ENCODE measurements at places on chromosomes 12 and 14.
A peak's percentile ranks its signal among the peaks of the same experiment; 100 is the strongest.

- peak; percentile 71 for DNase-seq
Observed at GRCh38 chr14:75906680-75907280, 75.0 kb downstream of the TGFB3 start.

DNA sequence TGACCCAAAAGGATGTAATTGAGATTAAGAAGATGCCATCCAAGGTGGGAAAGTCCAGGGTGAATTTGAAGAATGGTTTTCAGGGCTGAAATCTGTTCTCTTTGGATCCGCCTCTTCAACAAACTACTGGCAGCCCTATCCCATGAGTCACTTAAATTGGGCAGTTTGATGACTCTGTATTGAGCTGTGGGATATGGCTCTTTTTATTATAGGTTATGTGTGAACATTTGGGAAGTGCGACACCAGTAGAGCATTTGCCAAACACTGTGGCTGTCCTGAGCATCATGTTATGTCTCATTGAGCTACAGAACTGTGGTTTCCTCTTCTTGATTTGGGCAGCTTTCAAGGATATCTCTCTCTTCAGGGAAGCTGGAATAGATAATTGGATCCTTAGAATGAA lies 22.3 kb downstream of the IFT43 start:
- DNase-seq: no peak

- DNase-seq: no peak
Observed at GRCh38 chr14:45210159-45210558, 42.8 kb downstream of the MIS18BP1 start.

GRCh38 chr12:110670161-110670701 lies 18.7 kb downstream of the HVCN1 start:
- DNase-seq: peak; percentile 30

GRCh38 chr12:851913-852312 lies 97.6 kb downstream of the RAD52 start:
- DNase-seq: no peak

- DNase-seq: no peak
Observed at GRCh38 chr12:14356147-14356546, 9.3 kb upstream of the ATF7IP start.

DNA sequence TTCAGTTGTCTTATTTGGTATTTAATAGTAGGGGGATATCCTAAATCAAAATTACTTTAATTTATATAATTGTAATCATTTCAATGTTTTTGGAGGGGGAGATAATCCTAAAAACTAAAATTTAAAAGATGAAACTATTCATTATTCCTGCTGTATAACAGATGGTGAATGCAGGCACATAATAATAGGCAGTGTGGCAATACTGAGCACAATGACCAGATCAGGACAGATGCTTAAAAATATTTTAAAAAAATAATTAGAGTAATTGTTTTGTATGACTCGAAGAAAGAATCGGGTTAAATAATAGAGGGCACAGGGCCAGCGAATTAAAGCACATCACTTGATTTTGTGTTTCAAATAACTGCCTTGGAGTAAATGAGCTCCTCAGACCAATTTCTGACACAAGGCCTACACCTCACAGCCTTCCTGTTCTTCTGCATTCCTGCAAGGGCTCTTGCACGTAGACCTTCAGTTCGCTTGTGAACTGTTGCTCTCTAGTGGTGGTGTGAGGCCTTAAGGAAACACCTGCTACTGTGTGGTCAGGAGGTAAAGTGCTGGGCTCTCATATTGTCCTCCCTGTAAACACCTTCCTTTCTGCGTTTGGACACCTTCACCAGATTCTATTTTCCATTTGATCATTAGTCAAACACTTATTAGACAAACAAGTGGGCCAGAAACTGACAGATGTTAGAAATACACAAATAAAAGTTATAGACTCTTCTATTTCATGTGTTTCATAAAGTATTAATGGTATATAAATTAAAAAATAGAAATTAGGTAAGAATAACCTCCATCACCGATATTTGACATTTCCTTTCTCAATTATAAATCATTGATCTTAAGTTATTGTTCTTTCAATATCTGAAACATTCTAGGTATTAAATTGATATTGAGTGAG lies 29.3 kb upstream of the KLRF1 start:
- peak; percentile 89 for DNase-seq

- DNase-seq: no peak
Observed at GRCh38 chr14:104693482-104694431, 4.3 kb downstream of the INF2 start.

- DNase-seq: peak; percentile 10
Observed at GRCh38 chr12:121713793-121714192, 1.2 kb downstream of the TMEM120B start.

GRCh38 chr12:97394657-97395056 lies 67.9 kb upstream of the RMST start:
- no peak for DNase-seq

DNA sequence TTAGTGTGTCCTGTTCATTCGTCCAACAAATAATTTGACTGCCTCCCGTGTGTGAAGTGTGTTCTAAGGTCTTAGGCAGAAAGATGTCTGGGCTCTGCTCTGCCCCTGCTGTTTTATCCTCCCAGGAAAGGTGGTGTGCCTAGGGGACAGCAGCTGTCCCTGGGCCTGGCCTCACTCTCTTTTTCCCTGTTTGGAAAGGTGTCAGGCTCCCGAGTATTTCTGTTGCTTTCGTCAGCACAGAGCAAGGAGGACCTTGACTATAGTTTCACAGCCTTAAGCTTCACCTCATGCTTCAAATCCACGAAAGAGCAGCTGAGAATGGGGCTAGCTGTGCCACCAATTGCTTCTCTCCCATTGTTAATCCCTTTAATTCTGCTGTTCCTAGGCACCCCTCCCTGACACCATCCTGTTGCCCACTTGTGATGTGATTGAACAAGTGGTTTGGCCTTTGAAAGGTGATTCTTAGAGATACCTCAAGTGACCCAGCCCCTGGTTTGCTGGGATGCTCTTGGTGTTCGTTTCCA lies 54.2 kb downstream of the TGFB3 start:
- DNase-seq: no peak

DNA sequence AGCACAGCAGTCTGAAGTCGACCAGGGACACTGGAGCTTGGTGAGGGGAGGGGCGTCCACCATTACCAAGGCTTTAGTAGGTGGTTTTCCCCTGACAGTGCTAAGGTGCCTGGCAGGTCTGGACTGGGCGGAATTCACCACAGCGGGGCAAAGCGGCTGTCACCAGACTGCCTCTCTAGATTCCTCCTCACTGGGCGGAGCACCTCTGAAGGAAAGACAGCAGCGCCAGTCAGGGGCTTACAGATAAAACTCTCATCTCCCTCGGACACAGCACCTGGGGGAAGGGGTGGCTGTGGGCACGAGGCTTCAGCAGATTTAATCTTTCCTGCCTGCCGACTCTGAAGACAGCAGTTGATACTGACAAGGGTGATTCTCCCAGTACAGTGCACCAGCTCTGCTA lies 39.1 kb downstream of the DDHD1 start:
- no peak for DNase-seq

DNA sequence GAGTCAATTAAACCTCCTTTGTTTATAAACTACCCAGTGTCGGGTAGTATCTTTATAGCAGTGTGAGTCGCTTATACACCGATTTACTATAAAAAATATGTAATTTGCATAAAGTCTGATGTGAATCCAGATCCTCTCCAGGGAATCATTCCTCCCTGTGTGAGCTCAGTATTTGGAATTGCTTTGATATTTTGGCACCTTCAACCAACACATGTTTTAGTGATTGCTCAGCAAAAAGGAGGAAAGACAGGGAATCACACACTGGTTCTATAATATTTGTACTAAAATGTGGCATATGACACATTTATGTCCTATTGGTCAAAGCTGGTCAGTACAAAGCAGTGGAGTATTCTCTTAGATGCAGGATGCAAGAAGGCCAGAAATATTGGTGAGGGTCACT lies 703.9 kb upstream of the ATXN7L3B start:
- no peak for DNase-seq

DNA sequence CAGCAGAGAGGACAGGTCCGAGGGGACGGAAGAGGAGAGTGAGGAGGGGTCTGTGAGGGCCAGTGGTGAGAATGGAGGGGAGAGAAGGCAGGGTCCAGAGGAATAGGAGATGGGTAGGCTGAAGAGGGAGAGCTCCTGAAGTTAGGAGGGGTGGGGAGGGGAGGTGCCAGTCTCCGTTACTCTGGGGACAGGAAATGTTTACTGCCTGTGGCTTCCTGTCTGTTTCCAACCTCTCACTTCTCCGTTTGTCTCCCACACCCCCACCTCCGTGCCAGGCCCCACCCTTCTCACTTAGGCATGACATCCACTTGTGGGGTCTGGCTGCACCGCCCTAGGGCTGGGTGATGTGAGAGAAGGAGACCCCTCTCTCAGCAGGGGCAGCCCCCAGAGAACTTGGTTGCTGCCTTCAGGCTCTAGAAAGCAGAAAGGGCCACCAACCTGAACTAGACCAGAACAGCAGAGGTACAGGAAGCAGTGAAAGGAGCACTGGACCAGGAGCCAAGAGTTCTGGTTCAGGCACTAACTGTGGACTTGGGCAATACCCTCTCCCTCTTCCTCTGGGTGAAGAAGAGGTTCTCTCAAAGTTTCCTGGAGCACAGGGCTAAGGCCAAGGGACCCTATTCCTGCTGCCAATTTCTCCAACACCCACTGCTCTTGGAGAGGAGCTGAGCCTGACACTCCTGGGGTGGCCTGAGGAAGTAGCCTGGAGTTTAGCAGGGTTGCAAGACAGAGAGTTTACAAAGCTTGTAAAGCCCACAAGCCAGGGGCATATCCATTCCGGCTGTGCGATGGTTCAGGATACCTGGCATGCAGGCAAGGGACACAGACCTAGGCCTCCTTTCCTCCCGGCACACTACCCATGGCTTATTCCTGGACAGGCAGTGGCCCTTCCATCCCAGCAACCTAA lies 5.5 kb downstream of the ITGA5 start:
- DNase-seq: peak; percentile 80

DNA sequence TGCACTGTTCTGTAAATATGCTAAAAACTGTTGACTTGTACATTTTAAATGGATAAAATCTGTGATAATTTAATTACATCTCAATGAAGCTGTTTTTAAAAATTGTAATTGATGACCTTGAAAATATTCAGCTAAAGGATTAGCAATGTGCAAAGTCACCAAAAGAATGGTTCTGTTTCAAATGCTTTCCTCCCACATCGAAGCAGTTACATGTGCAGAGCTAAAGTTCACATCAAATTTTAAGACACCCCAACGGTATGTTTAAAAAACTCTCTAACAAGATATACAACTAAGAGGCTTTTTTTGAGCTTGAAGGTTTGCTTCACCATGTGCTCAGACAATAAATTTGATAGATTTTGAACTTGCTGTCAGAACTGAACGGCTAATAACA lies 114.6 kb upstream of the KRAS start:
- DNase-seq: no peak

- DNase-seq: no peak
Observed at GRCh38 chr12:129200576-129200975, 347.3 kb downstream of the GLT1D1 start.

GRCh38 chr12:115078990-115079389 lies 395.0 kb upstream of the TBX3 start:
- DNase-seq: no peak

DNA sequence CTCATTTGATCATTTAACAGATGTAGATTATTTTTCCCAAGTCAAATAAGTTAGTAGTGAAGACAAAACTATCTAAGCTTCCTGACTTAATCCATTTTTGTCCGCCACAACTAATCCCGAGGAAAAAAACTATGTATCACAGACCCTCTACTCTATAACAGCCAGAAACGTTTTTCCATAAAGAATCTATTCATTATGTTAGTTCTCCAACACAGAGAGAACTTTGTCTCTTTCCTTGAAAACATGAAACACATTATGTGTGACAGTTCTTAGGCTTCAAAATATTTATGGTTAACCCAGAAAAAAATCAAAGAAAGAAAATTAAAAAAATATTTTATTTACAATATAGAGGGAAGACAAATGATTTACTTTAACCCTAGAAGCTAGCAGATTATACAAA lies 100.1 kb downstream of the PLEKHG7 start:
- no peak for DNase-seq

GRCh38 chr12:106088246-106088808 lies 50.4 kb downstream of the NUAK1 start:
- DNase-seq: no peak

GRCh38 chr14:74476607-74477006 lies 16.5 kb downstream of the NPC2 start:
- DNase-seq: no peak

DNA sequence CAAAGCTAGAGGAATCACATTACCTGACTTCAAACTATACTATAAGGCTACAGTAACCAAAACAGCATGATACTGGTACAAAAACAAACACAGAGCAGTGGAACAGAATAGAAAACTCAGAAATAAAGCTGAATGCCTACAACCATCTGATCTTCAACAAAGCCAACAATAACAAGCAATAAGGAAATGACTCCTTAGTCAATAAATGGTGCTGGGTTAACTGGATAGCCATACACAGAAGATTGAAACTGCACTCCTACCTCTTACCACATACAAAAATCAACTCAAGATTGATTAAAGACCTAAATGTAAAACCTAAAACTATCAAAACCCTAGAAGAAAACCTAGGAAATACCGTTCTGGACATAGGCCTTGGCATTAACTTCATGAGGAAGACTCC lies 182.6 kb upstream of the CNOT2 start:
- DNase-seq: no peak

DNA sequence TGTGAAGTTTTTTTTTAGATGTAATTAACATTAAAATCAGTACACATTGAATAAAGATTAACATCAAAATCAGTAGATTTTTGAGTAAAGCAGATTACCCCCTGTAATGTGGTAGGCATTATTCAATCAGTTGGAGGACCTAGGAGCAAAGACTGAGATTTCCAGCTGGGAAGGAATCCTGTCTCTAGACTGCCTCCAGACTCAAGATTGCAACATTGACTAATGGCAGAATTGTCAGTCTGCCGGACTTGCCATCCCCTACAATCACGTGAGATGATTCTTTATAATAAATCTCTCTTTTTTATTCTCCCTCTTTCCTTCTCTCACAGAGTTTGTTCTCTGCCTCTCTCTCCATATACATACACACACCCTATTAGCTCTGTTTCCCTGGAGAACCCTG lies 51.4 kb upstream of the SLC6A15 start:
- DNase-seq: no peak

GRCh38 chr12:27343255-27344000 lies 10.8 kb downstream of the BMAL2 start:
- no peak for DNase-seq

DNA sequence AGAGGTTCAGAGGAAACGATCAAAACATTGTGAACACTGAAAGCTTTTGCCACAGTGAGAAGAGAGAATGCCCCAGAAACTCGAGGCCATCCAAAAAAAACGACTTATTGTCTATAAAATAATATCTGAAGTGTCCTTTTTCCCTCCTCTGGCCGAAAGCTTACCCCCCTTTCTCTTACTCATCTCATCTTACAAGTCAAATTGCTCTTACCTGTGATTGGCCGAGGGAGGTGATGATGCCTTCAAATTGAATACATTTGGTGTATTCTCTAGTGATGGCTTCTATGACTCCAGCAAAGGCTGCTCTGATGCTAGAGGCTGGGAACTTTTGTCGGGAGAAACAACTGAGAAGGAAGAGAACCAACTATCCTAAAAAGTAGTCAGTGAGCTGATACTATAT lies 90.7 kb downstream of the PTCSC3 start:
- no peak for DNase-seq
